Transverse colon (tissue), 4 donors: ENCODE measurements at places on chromosomes 3 and 15. TPM values are rescaled to one million over a fixed set of nuclear protein-coding genes. Genes with fewer than 3 reads are reported as not detected.

- DNase-seq, result no peak
These were observed 12.5 kb downstream of the ARPP21 start for GRCh38 chr3:35651851-35652250.

DNA sequence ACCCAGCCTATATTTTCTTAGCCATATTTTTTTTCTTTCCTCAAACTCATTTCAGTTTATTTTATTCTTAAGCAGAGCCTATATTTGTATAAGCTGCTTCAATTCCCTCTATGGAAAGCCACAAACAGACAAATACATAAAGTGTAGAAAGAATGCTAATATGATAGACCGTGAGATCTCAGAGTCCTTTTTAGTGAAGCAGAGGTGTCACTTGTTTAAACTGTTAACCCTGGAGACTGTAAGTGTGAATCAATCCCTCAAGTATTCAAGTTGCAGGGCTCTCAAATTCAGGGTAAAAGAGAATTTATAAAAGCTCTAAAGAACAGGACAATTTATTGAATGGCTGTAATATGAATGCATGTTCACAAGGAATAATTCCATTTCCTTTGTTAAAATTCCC is 72.2 kb upstream of the BHLHE40 start:
- no peak for DNase-seq

DNA sequence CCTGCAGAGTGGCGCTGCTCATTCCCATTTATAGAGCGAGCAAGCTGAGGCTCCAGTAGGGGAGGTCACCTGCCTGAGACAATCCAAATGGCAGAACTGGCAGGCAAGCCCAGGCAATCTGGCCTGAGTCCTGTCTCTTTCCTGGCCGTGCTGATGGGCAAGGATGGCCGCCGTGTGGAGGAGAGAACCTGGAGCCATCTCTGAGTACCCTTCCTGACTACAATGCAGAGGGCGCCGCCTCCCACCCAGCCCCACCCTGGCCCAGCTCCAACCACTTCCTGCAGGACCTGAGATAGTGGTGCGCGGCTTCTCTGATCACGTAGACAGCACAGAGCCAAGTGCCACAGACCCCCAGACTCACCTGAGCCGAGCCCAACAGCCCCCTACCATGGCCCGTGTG is 7.0 kb downstream of the TLR9 start:
- DNase-seq, result peak; percentile 40

ABI3BP gene
- 7.9 TPM for total RNA-seq

TMC3 gene
- total RNA-seq, result not detected

IQCF6 gene
- total RNA-seq, result not detected
